ENCODE measurements at places on chromosomes 2 and 18.
A peak's percentile ranks its signal among the peaks of the same experiment; 100 is the strongest.

DNA sequence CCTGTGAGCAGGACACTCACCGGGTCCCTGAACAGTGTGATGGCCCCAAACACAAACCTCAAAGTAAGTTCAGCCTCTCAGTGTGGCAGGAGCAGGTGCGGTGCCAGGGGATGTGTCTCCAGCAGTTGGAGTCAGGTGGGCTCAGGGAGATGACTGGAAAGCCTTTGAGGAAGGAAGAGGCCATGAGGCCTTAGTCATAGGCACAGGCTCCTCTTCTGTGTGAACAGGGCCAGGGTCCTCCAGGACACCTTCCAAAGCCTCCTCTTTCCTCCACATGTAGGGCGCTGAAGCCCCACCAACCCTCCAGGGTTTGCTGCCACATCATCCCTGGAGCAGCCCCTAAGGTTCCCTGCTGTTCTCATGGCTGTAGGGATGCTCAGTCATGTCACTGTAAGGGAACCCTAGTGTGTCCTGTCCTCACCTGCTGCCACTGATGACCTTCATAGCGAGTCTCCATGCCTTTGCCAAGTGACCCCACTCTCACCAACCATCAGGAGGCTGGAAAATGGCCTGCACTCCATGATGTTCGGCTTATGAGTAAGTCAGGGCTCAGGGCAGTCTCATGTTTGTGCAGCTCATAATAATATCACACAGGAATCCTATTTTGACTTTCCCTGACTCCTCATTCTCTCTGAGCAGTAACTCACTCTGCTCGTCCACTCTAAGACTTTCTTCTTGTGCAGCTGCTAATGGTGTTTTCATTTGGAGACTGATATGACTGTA lies 1152.9 kb downstream of the RPIA start:
- DNase-seq: no peak

DNA sequence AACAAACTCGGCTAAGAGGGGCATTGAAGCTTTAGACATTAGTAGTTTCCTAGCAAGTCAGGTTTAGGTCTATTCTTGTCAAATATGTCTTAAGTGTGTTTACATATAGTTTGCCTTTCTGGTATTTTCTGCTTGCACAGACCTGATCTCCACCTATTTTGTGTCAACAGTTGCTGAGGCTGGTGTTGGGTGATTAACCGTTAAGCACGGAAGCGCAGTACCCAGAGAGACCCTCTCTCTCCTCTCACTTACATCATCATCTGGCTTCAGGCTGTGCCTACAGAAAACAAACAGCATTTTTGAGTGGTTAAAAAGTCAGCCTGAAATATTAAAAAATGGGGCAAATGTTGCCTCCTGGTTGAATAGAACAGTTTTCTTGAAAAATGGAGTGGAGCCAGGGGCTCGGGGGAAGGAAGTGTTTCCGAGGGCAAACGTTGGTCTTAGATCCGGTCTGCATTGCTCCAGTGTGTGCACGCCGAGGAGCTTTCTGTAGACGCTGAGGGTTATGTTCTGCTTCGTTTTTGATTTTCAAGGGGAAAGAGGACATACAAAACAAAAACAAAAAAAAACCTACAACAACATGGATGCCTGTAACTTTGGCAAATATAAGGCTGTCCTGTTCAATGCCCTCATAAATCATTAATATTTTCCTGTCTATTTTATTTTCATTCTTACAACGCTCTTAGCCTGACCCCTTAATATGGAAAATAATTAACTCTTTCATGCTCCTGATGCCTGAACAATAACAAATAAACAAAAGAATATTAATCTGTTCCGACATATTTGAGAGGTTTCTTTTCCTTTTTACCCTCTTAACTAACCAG lies 120.8 kb downstream of the MEIS1 start:
- peak; percentile 59 for DNase-seq

- no peak for DNase-seq
These were observed 68.3 kb downstream of the FAM117B start for GRCh38 chr2:202703091-202703490.

GRCh38 chr18:38174173-38174572 lies 608.6 kb upstream of the CELF4 start:
- no peak for DNase-seq

DNA sequence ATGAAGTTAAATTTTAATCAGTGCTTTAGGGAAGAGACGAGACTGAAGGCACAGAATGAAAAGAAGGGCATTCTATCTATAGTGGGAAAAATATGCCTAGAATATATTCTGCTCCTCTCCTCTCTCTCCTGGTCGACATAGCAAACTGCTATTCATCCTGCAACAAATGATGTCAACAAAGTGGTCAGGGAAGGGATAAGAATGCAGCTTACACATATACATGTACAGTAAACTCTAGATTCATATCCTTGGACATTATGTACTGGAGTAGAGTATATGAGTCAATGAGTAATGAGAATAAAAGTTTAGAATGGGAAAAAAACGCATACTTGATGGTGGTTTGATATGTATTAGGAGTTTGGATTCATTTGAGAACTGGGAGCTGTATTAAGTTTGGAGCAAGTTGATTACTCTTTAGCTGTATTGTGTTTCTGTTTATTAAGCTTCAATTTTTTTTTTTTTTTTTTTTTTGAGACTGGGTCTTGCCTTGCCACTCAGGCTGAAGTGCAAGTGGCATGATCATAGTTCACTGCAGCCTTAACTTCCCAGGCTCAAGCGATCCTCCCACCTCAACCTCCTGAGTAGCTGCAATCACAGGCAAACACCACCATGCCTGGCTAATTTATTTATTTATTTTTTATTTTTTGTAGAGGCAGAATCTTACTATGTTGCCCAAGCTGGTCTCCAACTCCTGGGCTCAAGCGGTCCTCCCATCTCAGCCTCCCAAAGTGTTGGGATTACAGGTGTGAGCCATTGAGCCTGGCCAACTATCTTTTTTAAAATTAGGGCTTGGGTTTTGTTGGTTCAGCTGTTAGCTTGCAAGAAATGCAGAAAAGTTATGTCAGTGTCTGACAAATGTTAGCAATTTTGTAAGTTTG lies 53.8 kb downstream of the STAT1 start:
- no peak for DNase-seq

- no peak for DNase-seq
These were observed 766.3 kb downstream of the TDRD15 start for GRCh38 chr2:21890041-21890440.

DNA sequence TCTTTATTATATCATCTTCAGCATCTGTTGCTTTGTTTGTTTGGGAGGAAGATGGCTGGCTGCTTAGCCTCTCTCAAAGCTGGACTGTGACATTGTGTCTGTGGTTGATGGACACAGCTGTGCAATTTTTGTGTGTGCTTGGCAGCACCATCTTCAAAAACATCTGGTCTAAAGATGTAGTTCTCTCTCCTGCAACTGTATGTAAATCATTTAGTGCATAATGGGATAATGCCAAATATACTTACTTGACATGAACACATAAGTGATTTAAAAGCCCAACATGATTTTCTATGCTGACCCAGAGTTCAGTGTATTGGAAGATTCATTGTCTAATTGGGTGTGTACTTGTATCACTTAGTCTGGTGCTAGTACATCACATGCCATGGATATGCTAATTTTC lies 112.2 kb downstream of the MAP4K4 start:
- no peak for DNase-seq

- no peak for DNase-seq
These were observed 22.2 kb downstream of the SP3 start for GRCh38 chr2:173942861-173943523.

GRCh38 chr18:42351455-42351854 lies 396.4 kb downstream of the PIK3C3 start:
- DNase-seq: no peak

DNA sequence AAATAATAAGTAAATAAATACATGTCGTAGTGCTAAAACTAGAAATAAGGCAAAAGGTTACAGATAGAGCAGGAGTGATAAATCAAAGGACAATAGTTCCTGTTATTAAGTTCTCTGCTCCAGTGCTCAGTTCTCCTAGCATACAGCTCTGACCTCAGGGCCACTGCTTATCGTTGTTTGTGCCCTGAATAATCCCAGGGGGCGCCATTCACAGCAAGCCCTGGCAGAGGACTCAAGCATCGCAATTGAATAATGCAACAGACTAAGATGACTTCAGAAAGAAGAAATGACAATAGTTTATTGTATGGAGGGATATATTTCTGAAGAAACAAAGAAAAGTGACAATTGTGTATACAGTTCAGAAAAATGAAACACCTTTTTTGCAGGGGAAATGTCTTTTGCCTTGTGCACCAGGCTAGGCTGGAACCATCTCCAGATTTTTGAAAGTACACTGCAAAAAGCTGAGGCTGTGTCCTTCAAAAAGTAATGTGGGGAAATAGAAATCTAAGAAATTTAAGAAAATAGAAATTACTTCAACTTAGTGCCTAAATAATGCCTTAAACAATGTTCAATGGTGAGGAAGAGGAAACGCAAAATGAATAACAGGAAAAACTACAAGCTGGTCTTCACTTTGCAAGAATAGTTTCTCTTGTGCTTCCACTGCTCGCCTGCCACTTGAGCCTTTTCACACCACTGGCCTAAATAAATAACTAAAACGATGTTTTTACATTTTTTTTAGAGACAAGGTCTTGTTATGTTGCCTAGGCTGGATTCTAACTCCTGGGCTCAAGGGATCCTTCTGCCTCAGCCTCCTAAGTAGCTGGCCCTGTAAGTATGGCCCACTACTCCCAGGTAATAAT lies 19.0 kb upstream of the CCNYL1 start:
- peak; percentile 30 for DNase-seq

GRCh38 chr2:121019071-121019470 lies 265.9 kb downstream of the TFCP2L1 start:
- DNase-seq: no peak

- no peak for DNase-seq
These were observed 629.1 kb downstream of the BCL11A start for GRCh38 chr2:59924346-59924745.

DNA sequence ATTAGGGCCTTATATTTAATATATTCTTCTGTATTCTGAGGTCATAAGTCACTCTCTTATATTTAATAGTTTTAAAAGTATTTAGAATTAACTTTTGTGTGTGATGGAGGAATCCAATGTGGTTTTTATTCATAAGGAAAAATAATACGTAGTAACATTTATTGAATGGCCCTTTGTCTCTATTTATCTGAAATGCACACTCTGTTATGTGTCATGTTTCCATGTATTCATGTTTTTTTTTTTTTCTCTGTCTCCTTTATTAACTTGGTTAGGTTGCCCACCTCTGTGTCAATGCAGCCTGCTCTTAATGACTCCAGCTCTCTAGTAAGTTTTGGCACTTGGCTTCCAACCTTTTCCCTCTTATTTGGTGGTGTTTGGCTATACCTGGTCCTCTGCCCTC lies 33.8 kb downstream of the RNF144A start:
- DNase-seq: no peak

DNA sequence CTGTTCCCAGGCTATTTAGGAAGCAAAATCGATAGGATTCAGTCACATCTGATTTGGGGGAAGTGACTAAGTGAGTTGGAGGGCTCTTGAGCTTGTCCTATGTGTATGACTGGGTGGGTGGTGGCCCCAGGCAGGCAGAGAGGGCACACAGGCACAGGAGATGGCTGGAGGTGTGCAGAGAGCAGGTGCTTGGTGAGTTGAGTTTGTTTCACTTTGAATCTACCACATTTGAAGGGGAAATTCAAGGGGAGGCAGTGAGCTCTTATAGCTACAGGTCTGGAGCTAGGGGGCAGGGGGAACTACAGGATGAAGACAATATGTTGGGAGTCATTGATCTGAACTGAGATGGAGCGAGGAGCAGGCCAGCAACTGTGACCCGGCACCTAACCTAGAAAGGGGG lies 42.5 kb upstream of the TMEM200C start:
- DNase-seq: no peak

- DNase-seq: no peak
These were observed 370.0 kb upstream of the SPRED2 start for GRCh38 chr2:65802298-65802942.

DNA sequence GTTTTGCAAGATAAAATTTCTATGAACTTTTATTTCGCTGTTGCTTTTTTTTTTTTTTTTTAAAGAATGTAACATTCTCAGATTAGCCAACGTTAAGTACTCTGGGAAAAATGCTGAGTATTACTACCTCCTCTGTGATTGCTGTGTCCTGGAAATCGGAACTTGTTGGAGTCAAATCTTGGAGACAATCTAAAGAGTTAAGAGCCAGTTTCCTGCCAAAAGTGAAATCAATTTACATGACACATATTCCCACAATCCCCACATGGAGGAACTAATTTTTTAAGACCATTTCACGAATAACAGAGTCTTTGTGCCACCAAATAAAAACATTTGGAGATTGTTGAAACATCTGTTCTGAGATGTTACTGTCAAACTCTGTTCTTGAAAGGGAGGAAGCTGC lies 127.8 kb downstream of the MEP1B start:
- DNase-seq: peak; percentile 20

DNA sequence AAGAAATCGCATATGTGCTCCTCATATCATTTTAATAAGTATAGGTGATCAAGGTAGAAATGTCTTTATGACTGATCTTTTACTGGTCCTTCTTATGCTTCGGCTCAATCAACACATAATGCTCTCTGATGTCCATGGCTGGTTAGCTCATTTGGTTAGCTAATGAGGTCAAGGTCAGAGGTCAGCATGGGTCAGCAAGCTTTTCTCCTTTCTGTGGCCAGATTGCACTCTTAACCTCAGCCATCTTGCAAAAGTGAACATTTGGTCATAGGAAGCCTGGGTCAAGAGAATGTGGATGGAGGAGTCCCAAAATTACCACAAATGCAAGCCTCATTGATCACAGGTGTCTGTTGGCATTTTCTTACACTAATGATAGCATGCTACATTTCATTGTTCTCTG lies 35.4 kb upstream of the DARS1 start:
- DNase-seq: no peak

DNA sequence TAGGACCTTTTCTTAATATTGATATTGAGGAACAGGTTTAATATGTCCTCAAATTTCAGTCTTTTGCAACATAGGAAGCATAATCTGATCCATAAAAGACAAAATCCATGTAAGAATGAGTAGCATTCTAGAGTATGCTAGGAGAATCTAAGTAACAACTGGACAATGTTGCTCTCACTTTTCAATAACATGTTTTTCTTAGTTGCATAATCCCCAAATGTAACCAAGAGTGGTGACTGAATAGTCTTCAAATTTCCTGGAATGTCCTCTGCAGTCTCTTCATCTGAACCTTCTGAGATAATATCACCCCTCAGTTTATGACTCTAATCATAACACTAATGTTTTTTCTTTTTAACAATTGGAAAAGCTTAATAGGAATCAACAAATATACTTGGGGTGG lies 110.0 kb upstream of the ZEB2 start:
- DNase-seq: no peak

- DNase-seq: no peak
These were observed 44.5 kb downstream of the ATP6V1C2 start for GRCh38 chr2:10765914-10766313.

- no peak for DNase-seq
These were observed 28.3 kb downstream of the MTHFD2 start for GRCh38 chr2:74226648-74227213.

DNA sequence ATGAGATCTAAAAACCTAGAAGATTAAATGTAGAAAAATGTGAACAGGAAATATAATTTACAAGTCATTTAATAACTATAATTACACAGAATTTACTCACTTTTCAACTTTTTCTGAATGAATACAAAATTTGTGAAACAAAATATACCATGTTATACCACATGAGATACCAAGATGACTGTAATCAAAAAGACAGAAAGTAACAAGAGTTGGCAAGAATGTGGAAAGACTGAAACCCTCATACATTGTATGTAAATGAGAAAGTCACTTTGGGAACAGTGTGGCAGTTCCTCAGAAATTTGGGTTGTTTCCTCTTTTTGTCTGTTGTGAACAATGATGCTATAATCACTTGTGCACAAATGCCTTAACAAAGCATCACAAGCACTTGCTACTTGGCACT lies 145.4 kb upstream of the ZNF804A start:
- DNase-seq: no peak

- peak; percentile 39 for DNase-seq
These were observed 2.1 kb downstream of the FZD5 start for GRCh38 chr2:207767461-207768167.

- DNase-seq: no peak
These were observed 23.1 kb downstream of the DTNB start for GRCh38 chr2:25650256-25650655.

Data from AG20443 (cell line).